ENCODE measurements at places on chromosomes 7 and 10.

GRCh38 chr7:111860248-111860647 lies 298.0 kb upstream of the IMMP2L start:
- DNase-seq, result no peak

- peak; percentile 61 for DNase-seq
These were observed 335.7 kb downstream of the PHTF2 start for GRCh38 chr7:78134256-78134655.

- no peak for DNase-seq
These were observed 2.0 kb downstream of the AP1S1 start for GRCh38 chr7:101156277-101156676.

DNA sequence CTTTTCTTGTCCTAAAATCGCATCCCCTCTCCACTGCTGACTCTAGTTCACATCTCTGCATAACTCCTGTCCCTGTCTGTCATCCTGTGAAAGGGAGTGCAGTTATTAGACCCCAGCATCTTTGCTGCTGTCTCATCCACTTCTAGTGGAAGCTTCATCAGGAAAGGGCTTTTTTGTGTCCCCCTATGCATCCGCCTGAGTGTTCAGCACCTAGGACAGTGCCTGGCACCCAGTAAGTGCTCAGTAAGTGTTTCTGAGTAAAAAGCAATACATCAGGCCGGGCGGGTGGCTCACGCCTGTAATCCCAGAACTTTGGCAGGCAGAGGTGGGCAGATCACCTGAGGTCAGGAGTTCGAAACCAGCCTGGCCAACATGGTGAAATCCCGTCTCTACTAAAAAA lies 211.8 kb upstream of the FOXK1 start:
- peak; percentile 24 for DNase-seq

- DNase-seq, result no peak
These were observed 57.3 kb downstream of the TCF7L2 start for GRCh38 chr10:113007343-113007771.

- peak; percentile 93 for DNase-seq
These were observed 131.7 kb upstream of the HDAC9 start for GRCh38 chr7:18363751-18364380.

GRCh38 chr10:100364735-100365391 lies 17.8 kb downstream of the SCD start:
- DNase-seq, result peak; percentile 33

DNA sequence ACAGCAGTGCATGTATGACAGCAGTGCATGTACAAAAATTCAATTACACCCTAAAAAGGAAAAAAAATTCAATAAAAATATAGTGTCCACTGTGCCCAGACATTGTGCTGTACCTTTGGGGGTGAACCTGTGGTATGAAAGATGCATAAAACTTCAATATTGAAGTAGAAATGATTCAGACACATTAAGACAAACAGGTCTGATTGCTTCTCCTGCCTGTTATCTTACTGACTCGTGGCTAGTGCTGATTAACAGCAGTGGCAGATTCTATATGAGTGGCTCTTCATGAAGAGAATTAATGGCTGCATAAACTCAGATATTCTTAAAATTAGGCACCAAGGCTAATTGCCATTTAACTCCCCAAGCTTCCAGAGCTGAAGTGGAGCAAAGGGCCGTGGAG lies 37.9 kb downstream of the GATA3 start:
- DNase-seq, result no peak

GRCh38 chr10:129046065-129046681 lies 420.9 kb upstream of the MGMT start:
- DNase-seq, result no peak

DNA sequence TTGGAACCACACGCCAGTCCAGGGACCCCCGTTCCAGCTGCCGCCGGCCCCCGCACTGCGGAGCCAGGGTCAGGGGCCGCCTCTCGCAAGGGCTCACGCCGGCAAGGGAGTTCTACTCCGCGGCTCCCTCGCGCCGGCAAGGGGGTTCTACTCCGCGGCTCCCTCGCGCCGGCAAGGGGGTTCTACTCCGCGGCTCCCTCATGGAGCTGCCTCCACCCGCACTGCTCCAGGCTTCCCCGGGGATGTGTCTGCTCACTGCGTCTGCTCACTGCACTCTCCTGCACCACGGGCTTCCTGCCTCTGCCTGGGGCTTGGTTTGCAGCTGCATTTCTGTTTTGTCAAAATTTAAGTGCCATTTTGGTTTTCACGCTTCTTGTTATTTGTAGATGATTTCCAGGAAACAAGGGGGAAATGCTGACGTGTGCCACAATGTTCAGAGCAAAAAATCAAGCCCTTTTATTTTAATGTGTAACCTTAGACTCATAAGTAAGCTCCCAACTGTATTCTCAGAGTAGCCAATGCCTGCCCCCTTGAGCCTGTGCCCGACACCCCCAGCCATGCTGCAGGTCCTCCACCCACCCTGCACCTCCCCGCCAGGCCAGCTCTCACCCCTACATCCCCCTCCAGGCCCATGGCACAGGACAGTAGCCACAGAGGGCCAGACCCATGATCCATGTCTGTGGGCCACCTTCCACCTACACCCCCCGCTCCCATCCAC lies 246.2 kb downstream of the MAD1L1 start:
- DNase-seq, result no peak

GRCh38 chr10:48655411-48656240 lies 29.0 kb upstream of the WDFY4 start:
- DNase-seq, result no peak

- DNase-seq, result no peak
These were observed 4.3 kb downstream of the DAGLB start for GRCh38 chr7:6443372-6443941.

- peak; percentile 63 for DNase-seq
These were observed 234.3 kb downstream of the CACNA2D1 start for GRCh38 chr7:82209179-82209747.

DNA sequence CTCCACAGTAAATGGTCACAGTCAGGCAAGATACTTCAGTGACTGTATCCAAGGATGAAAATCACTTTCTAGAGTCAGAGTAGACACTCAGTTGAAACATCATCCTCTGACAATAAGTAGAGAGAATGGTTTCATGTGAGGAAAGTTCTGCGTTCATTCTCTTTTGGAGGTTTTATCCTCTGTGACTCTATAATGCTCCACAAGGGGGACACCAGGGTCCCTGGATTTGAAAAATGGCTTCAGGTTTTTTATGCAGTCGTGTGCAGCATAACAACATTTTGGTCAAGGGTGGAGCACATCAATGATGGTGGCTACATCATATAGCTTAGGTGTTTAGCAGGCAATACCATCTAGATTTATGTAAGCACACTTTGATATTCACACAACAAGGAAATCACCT lies 40.4 kb downstream of the TMEM168 start:
- DNase-seq, result no peak

DNA sequence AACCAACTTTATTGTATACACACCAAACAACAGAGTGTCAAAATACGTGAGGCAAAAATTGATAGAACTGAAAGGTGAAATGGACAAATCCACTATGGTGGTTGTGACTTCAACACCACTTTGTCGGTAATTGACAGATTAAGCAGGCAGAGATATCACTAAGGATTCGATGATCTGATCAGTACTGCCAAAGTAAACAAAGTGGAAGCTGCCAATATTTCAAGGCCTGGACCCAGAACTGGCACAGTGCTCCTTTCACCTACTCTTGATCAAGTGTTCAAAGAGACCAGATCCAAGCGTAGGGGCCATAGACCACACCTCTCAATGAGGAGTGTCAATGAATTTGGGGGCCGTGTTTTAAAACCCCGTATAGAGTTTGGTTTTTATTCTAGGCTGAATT lies 167.0 kb downstream of the CDK14 start:
- DNase-seq, result no peak

- DNase-seq, result peak; percentile 72
These were observed 18.7 kb upstream of the DDIT4 start for GRCh38 chr10:72254813-72255568.

- DNase-seq, result no peak
These were observed 116.6 kb downstream of the KLF6 start for GRCh38 chr10:3668276-3668965.

- no peak for DNase-seq
These were observed 29.8 kb upstream of the FIGNL1 start for GRCh38 chr7:50479743-50480517.

GRCh38 chr10:132443983-132444876 lies 47.2 kb downstream of the PWWP2B start:
- DNase-seq, result no peak

GRCh38 chr7:100563100-100563564 lies 10.6 kb downstream of the SAP25 start:
- no peak for DNase-seq

DNA sequence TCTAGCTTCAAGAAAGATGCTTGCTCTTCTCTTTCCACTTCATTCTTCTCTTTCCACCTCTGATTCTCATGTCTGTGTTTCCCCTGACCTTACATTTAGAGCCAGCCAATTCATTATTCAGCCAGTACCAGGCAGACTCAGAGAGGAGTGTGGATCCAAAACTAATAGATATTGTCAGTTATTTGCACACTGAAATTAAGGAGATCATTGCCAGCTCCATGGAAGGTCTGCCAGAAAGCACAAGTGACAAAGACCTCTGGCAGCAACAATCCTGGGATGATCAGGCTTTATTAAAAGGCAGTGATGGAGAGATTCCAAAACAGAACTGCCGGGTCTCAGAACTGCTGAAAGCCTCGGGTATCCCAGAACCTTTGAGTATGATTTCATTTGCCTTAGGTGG lies 749.4 kb downstream of the XPNPEP1 start:
- no peak for DNase-seq

GRCh38 chr7:155756322-155756721 lies 55.9 kb downstream of the SHH start:
- no peak for DNase-seq

- no peak for DNase-seq
These were observed 223.5 kb upstream of the GHITM start for GRCh38 chr10:83915801-83916200.

DNA sequence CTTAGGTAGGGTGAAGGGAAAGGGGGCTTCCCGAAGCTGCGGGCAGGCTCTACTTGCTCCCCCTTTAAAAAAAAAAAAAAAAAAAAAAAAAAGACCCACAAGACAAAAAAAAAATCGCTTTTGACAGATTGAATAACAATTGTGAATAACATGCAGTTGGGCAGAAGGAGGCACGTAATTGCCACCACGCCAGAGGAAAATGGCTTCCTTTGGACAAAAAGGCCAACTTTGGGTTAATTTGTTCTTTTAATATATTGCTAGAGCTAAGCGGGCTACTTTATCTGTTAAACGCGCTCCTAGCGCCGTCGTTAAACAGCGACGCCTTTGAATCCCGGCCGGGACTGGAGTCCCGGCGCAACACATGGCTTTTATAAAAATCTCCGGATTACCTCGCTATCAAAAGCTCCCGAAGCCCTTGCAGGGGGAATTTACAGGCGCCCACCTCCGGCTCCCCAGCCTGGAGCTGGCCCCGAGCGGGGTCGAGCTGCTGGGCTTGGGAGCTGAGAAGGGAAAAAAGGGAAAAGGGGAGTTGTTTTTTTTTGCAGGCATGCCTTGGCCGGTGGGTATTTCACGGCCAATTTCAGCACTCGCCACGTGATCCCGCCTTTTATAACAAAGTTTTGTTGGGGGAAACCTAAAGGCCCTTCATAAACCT lies 1.2 kb downstream of the HOXA11 start:
- DNase-seq, result no peak

DNA sequence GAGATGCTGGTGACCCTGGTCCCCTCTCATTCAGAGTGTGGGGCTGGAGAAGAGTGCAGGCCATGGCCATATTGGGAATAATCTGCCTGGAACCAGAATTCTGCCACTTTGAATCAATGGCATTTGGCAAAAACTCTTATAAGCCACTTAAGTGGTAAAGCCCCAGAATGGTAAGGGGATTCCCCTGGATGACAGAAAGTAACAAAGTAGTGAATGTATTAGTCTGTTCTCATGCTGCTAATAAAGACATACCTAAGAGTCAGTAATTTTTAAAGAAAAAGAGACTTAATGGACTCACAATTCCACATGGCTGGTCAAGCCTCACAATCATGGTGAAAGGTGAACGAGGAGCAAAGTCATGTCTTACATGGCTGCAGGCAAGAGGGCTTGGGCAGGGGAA lies 248.6 kb downstream of the SH2D4B start:
- no peak for DNase-seq

DNA sequence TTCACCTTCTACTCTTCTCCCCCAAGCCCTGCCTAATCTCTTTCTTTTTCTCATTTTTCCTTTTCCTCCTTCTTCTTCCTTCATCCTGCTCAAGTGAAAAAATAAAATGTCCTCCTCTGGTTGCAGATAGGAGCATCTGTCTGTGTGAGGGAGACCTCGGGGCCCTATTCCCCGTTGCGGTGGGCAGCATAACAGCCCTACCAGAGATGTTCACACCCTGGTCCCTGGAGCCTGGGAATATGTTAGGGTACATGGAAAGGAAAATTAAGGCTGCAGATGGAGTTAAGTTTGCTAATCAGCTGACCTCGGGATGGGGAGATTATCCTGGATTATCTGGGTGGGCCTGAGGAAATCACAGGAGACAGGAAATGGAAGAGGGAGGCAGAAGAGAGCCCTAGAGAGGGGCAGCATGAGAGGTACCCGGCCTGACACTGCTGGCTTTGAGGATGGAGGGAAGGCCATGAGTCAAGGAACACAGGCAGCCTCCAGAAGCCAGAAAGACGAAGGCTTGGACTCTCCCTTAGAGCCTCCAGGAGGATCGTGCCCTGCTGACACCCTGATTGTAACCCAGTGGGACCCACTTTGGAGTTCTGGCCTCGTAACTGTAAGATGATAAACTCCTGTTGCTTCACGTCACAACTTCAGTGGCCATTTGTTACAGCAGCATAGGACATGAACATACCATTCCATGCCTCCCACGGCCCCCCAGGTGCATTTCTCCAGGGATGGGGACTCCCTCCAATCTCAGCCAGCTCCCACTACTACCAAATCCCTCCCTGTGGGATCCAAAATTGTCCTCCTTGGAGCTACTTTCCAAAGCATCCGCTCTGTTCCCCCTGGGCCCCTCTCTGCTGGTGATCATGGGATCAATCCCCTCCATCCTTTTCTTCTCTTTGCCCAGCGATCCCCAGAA lies 39.0 kb upstream of the ZMIZ1 start:
- DNase-seq, result no peak

DNA sequence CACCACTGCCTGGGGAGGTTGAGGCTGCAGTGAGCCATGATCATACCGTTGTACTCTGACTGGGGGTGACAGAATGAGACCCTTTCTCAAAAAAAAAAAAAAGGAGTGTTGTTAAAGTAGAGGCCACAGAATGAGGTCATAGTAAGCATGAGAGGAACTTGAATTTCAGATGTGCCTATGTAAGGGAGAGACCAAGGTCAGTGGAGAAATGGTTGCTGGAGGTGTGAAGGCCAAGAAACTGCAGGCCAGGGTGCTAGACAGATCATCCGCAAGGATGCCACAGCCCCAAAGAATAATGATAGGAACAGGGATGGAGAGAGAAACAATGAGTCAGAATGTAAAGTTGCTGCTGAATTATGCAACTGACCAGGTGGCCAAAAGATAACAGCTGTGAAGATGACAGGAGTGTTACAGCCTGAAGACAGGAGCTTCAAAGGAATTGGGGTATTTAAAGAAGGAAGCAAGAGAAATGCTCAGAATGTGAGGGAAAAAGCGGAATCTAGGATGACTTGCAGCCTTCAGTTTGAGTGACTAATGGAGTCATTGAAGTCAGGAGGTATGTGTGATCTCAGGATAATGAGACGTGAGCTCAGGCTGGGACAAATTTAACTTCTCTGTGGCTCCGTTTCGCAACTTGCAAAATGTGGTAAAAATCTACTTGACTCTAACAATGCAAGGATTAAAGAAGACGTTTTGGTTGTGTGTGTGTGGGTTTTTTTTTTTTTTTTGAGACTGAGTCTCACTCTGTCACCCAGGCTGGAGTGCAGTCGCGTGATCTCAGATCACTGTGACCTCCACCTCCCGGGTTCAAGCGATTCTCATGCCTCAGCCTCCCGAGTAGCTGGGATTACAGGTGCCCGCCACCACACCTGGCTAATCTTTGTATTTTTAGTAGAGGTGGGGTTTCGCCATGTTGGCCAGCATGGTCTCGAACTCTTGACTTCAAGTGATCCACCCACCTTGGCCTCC lies 22.2 kb downstream of the TYW1B start:
- no peak for DNase-seq
